Foreskin keratinocyte (primary cell): ENCODE measurements at places on chromosomes 1 and 21.

GRCh38 chr1:16146279-16147155 is 9.4 kb downstream of the EPHA2 start:
- DNase-seq: peak; percentile 60

DNA sequence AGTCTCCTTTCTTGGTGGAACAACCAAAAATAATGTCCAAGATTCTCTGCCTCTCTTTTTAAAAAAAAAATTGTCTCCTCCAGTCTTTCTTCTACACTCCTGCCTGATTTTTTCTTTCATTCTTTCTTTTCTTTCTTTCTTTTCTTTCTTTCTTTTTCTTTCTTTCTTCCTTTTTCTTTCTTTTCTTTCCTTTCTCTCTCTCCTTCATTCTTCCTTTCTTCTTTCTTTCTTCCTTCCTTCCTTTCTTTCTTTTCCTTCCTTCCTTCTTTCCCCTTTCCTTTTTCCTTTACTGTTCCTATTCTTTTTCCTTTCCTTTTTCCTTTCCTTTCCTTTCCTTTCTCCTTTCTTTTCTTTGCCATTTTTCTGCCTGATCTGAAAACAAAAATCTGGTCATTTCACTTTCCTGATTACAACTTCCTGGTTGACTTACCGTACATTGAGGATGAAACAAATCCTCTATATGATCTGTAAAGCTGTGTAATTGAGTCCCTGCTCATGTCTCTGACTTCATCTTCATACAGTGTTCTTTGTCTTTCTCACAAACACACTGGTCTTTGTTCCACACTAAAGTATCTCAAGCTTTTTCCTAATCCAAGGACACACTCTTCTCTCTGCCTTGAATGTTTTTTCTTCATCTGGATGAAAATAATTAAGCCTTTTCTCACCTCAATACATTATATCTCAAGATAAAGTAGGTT is 6.1 kb upstream of the KRTAP23-1 start:
- no peak for DNase-seq

DNA sequence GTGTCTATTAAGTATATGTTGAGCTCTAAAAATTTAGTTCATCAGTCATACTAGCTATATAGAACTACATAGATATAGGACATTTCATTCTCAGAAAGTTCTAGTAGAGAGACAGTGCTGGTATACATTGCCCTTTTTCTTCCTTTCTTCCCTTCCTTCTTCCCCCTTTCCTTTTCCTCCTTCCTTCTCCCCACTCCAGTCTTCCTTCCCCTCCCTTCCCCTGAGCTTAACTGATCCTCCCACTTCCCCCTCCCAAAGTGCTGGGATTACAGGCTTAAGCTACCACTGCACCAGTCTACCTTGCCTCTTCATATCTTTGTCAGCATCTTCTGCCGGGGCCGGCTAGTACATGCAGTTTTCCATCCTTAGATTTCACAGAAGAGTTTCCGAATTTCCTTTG is 12.1 kb downstream of the THRAP3 start:
- no peak for DNase-seq

DNA sequence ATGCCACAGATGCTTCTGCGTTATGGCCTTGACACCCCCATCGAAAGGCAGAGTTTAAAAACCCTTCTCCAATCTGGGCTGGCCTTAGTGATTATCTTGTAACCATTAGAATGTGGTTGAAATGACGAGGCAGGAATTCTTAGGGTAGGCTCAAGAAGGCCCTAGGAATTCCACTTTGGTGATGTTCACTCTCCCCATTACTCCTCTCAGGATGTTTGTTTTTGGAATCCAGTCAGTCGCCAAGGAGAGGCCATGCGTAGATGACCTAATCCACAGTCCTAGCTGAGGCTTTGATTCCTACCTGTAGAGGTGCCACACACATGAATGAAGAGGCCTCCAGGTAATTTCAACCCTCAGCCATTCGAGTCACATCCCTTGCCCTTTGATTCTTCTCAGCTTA is 318.2 kb downstream of the NEGR1 start:
- peak; percentile 14 for DNase-seq

DNA sequence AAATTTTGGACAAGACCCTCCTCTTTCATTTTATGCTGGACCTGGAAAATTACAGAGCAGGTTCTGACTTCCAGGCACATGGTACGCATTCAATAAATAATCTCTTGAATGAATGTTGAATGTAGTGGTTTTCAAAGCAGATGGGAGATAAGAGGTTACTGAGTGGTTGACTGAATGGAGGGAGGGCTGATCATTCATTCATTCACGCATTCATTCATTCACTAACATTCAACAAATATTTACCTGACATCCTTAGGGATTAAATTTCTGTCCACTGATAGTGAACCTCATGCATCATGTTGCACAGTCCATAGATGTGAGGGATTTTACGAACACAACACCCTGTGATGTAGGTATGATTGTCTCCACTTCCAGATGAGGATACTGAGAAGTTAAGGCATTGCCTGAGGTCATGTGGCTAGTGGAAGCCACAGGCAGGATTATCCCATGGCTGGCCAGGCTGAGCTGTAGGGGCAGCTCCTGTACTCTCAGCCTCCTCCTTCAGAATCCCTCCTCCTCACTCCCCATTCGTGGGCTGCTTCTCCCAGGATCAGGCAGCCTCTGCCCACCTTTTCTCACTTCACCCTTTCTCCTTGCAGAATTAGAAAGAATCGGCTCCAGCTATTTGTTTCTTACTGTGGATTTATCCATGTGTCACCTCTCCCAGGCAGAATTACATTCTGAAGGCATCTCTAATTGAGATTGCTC is 48.4 kb upstream of the ATP5PO start:
- DNase-seq: no peak

DNA sequence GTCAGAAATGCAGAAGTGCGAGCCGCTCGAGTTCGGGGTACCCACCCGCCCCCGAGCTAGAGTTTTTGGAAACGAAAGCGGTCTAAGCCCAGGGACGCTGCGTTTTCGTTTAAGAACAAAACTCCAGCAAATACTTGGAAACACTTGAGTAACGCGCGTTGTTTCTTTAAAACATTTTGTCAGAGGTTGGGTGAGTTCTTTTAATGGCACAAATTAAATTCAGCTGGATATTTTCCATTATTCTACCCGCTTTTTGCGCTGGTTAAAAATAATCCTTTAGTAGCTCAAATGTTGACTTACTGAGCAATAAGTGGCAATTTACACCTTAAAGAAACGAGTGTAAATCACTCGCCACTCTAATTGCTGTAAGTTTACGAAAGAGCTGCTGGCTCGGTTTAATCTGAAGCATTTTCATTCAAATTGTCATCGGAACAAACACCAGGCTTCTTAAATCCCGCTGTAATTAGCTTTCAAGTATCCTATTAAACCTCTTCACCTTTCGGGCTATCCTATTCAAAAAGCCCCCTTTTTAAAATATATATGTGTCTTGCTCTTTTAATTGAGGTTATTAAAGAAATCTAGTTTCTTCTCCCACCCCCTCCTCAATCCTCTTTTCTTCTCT is 1.5 kb downstream of the LHX8 start:
- DNase-seq: no peak

DNA sequence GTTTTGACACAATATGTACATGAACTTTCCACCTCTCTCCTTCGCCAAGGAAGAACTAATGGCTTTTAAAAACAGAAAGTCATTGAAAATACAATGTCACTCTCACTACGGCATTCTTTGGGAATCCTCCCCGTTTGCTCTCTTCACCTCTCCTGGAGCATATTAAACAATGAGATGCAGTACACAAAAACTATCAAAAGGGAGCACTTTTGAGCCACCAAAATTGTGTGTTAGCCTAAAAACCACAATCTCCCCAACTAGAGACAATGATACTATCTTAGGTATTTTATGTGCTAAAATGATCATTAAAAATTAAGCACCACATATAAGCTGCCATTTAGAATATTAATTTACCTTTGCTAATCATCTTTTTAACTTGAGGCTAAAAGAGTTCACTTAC is 425.5 kb downstream of the KCTD3 start:
- peak; percentile 32 for DNase-seq

DNA sequence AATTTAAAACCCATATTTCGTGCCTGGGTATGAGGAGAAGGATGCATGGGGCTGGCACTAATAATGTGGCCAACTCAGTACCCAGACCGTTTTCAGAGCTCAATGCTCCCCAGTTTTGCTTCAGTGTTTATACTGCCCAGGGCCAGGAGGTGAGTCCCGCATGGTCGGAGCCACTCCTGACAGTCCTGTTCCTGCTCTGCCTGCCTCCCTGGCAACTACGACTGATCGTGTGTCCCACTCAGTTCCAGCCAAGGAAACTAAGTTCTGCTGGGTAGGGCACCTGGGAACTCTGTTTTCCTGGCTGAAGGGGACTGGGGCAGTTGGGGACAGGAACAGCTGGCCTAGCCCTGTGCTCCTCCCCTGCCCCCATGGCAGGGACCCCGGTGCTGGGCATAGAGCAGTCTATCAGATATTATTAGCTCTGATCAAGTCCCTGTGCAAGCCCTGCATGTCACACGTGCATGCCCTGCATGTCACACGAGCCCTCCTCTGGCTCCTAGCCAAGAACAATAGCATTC is 19.2 kb downstream of the S100A7 start:
- no peak for DNase-seq

- DNase-seq: no peak
Observed at GRCh38 chr1:112502826-112503225, 5.9 kb upstream of the WNT2B start.

- DNase-seq: no peak
Observed at GRCh38 chr1:204079608-204079999, 6.7 kb downstream of the SOX13 start.

GRCh38 chr21:15221799-15222386 is 157.1 kb upstream of the NRIP1 start:
- DNase-seq: peak; percentile 97

GRCh38 chr21:44525391-44526095 is 14.5 kb downstream of the KRTAP10-1 start:
- no peak for DNase-seq

DNA sequence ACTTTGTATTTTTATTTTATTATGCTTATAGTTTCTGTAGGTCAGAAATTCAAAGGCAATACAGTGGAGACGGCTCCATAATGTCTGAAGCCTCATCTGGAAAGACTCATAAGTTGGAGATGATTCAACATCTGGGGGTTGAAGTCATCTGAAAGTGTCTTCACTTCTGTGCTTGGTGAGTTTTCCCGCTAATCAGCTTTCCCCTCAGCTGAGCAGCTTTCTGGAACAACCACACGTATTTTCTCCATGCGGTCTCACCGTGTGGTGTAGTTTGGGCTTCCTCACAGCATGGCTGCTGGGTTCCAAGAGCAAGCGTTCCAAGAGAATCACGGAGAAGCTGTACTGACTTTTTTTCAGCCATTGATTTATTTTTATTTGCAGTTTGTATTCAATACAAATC is 7.6 kb upstream of the DDI2 start:
- no peak for DNase-seq

DNA sequence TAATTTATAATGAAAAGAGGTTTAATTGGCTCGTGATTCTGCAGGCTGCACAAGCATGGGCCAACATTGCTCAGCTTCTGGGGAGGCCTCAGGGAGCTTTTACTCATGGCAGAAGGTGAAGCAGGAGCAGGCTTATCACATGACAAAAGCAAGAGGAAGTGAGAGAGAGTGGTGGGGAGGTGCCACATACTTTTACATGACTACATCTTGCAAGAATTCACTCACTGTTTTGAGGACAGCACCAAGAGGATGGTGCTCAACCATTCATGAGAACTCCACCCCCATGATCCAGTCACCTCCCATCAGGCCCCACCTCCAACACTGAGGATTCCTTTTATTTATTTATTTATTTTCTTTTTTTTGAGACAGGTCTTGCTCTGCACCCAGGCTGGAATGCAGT is 5.5 kb upstream of the PLEKHM2 start:
- DNase-seq: peak; percentile 98

GRCh38 chr1:80367058-80367457 is 1360.5 kb upstream of the ADGRL4 start:
- DNase-seq: no peak

DNA sequence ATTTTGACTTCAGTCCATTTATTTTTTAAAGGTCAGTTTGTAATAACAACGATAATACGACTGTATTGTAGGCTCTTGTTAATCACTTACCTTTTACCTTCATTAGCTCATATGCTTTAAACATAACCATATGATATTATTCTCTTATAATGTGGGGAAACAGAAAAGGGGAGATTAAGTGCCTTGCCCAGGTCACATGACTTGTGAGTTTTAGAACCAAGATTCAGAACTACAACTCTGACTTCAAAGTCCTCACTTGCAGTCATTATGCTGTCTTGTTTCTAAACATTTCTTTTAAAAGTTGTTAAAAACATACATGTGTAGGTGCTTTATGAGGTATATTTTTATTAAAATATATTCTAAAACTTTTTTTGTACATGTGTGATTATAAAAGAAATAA is 41.1 kb downstream of the SUCO start:
- no peak for DNase-seq

GRCh38 chr1:22485431-22485830 is 33.8 kb downstream of the ZBTB40 start:
- DNase-seq: no peak

GRCh38 chr21:42187976-42188653 is 30.8 kb upstream of the ABCG1 start:
- DNase-seq: no peak

- DNase-seq: no peak
Observed at GRCh38 chr1:202286622-202287097, 55.1 kb downstream of the UBE2T start.

GRCh38 chr1:201742476-201742875 is 86.5 kb upstream of the IPO9 start:
- no peak for DNase-seq
